ENCODE measurements at places on chromosomes 2 and 18.

GRCh38 chr18:70072678-70073077 lies 125.0 kb upstream of the CD226 start:
- DNase-seq, result no peak

DNA sequence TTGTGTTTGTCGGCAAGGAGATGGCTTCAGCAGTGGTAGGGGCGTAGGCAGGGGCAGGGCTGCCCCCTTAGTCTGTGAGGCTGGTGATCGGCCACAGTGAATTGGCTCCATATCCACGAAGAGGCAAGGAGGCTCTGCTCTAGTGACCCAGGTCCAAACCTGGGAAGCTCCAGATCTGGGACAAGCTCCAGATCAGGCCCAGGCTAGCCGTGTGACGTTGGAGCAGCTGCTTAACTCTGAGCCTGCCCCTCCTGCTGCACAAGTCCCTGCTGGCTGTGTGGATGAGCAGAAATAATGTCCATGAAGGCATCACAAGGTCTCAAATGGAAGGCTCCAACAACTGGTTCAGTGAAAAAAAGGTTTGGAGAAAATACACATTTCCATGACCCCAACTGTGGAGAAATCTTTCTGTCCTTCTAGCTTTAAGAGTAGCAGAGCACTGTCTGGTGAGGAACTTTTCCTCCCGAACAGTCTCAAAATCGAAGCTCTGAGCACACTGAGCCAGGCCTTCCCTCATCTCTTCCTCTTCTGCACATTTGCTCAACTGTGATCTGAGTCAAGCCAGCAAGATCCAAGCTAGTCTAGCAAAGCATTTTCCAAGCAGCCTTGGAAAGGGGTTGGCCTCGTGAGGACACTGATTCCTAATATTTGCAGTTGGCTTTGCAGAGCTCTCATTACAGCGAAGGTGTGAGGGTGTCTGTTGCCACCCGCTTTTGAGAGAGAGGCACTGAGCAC lies 67.0 kb upstream of the TCF7L1 start:
- DNase-seq, result no peak

- no peak for DNase-seq
Measured at GRCh38 chr18:69484699-69485396, 84.2 kb downstream of the DOK6 start.

DNA sequence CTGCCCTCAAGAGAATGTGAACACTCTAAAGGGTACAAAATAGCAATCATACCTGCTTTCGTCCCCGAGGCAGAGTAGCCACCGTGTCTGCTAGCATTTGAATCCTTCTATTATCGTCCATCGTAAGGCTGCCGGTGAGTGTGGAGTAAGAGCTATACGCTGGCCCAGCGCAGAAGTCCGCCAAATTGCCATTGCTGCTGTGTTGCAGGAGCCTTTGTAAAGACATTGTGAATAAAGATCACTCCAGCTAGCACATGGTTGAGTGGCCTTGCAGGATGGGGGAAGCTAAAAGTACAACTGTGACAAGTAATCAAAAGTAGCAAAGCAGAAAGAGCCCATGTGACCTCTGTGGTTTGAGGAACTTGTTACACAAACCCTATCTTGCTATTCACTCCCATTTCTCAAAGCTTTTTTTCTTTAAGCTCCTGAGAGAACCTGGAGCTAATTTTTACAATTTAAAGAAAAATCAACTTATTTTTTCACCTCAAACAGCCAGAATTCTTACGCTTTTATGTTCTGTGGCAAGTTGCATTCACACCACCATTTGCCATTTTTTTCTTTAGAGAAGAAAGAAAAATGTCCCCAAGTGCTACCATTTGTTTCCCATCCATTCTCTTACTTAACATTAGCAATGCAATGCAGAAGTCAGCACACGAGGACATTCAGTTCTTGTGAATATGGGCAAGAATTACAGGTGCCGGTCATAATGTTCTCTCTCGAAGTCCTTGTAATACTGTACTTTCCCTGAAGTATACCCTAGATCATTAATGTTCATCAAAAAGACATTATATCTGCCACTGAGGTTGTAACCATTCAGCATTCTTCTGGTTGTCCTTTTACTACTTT lies at the start of gene CYTIP:
TSS of gene CYTIP (minus strand) at position 295 of the 846 bp plus-strand sequence. CDS start at position 226, 69 bp downstream.
- peak; percentile 37 for DNase-seq

GRCh38 chr18:1012775-1013174 lies 108.1 kb downstream of the ADCYAP1 start:
- DNase-seq, result no peak

GRCh38 chr2:238119756-238120462 lies 18.6 kb upstream of the KLHL30 start:
- no peak for DNase-seq

DNA sequence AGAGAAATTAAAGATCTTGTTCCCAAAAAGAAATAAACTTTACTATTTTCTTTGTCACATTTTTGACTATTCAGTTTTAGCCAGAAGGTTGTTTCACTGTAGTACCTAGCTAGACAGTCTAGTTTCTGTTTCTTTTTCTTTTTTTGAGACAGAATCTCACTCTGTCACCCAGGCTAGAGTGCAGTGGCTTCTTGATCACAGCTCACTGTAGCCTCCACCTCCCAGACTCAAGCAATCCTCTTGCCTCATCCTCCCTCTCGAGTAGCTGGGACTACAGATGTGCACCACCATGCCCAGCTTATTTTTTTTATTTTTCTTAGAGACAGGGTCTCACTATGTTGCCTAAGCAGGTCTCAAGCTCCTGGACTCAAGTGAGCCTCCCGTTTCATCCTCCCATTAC lies 2.2 kb downstream of the RBM45 start:
- DNase-seq, result no peak

Data from stimulated activated CD8-positive, alpha-beta memory T cell treated with anti-CD3 and anti-CD28 coated beads, Interleukin-15, amount 100 ng/mL, for 4 hours (primary cell).